Stimulated activated CD8-positive, alpha-beta memory T cell treated with anti-CD3 and anti-CD28 coated beads, Interleukin-7, amount 100 ng/mL, for 1 hour (primary cell): ENCODE measurements at places on chromosomes 4 and X.

GRCh38 chr4:57078685-57079521, 31.3 kb downstream of the IGFBP7 start:
- no peak for DNase-seq

DNA sequence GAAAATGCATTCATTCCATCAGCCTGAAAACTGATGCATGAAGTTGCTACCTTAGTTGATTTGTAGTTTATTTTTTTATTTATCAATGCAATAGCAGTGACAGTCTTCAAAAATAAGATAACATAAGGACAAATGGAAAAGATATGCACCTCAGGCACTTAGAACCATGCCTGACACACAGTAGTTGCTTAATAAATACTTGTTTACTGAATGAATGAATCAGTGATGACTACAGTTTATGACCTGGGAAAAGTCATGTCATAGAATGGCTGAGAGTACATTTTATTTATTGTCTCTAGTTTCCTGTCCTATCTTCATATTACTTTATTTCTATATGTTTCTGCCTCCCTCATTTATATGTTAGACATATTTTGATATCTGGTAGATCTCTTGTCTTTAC, 171.8 kb downstream of the TLL1 start:
- DNase-seq = no peak

DNA sequence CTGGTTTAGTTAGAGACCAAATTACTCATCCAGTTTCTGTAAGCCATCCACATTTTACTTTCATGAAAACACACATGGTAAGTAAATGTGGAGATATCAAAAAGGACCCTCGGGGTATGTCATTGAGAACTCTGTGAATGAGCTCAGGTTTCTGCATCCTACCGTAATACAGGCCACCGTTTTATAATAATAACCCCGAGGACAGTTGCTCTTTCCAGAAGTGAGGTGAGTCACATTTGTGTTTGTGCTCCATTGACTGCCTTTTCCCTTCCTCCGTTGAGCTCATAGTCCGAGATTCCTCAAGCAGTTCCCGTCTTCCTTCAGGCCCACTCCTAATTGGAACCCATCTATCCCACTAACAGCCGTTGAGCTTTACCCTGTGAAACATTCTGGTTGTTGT, 95.3 kb downstream of the GRID2 start:
- DNase-seq = no peak

- DNase-seq = no peak
These were observed 37.7 kb downstream of the GPR82 start for GRCh38 chrX:41761702-41762101.

DNA sequence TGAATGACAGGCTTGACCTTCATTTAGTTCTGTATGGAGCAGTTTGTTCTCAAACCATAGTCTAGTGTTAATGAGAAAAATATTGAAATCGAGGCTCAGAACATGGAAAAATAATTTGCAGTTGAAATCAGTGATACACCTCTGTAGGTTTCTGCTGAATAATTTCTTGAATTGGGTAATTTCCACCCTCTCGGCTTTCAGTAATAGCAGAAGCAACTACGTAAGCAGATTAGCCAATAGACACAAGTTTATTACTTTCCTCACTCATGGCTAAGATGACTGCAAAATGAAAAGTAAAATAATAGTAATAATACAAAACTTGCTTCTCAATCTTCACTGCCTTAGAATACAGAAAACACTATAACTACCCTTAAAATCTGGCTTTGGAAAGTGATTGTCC, 46.0 kb downstream of the USP38 start:
- DNase-seq = no peak

DNA sequence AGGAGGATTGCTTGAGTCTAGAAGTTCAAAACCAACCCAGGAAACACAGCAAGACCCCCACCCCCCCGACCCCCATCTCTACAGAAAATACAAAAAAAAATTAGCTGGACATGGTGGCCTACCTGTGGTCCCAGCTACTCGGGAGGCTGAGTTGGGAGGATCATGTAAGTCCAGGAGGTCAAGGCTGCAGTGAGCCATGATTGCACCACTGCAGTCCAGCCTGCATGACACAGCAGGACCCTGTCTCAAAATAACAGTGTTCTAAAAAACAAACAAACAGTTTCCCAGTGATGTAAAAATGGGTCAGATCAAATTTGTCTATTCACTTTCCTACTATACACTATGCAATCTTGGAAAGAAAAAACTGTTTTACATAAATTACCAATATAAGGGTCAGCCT, 2.0 kb upstream of the CBR4 start:
- DNase-seq = no peak

DNA sequence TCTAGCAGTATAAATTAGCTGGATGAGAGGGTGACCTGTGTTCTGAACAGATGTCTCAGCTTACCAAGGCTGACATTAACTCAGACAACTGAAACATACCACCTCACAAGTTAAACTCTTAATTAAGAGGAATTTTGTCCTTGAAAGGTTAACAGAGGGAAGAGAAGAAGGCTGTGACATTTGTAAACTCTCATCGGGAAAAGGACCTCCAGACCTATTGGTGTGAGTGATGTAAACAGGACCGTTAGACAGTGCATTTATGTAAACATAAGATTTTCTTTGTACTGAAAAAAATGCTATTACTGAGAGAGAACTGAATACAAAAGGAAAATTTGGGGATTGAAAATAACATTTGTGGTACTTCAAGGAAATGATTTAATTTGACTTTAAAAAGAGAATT, 308.4 kb upstream of the DIAPH2 start:
- no peak for DNase-seq

DNA sequence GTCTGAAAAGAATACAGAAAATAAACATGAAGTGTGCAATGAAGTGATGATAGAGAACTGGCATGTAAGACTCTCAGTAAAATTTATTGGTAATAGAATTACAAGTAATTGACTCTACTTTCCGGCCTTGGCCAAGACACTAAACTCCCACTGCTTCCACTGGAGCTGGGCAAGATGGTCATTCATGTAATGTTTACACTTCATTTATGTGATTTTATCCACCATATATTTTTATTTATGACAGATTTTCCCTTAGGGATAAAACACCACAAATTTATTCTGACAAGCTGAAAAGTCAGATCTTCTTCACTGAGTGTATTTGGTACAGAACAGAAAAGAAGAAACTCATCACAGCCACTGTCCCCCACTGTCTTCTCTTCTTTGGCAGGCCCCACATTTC, 191.9 kb downstream of the SLC39A8 start:
- no peak for DNase-seq

DNA sequence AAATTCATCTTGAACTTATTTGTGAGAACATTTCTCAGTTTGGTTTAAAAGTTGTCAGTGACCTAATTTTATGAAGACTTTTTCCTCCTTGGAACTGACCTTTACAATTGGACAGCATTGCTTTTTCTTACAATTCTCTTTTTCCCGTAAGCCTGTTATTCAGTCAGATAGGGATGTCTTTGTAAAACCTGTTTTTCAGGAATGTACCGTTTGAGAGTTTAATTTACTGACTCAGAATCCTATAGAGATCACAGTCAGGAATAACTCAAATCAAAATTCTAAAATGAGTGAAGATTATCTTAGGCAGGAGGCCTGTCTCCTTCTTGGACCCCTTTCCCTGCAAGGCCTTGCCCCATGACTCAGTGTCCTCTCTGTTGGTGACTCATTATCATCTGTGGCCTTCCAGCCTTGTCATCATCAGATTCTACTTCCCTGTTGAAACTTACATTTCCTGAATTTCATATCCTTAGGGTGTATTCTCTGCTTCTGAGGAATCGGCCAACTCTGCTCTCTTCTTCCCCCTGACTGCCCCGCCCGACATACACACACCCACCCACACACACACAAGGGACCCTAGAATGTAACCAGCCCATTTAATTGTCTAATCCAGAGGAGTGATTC, 99.8 kb downstream of the ARHGAP10 start:
- DNase-seq = no peak

- no peak for DNase-seq
These were observed 68.3 kb upstream of the SPANXB1 start for GRCh38 chrX:140933874-140934655.

GRCh38 chrX:55119712-55120111, 30.9 kb downstream of the PAGE2 start:
- DNase-seq = no peak

GRCh38 chr4:83582289-83582785, 46.4 kb downstream of the GPAT3 start:
- DNase-seq = no peak

DNA sequence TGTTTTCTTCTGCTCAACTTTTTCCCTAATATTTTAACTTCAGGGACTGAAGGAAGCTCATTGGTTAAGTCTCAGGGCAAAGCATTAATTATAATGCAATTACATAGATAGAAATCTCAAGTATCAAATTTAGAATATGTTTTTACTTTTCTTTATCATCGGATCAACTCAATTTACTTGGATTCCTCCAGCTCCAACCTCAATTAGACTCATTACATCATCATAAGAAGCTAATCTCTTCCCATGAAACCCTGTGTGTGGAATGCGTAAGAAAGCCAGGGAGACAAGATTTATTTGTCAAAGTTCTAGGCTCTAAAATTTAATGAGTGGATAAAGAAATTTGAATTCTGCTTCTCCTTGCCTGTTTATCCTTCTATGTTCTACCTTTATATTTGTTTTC, 918.4 kb downstream of the ADGRL3 start:
- DNase-seq = no peak

DNA sequence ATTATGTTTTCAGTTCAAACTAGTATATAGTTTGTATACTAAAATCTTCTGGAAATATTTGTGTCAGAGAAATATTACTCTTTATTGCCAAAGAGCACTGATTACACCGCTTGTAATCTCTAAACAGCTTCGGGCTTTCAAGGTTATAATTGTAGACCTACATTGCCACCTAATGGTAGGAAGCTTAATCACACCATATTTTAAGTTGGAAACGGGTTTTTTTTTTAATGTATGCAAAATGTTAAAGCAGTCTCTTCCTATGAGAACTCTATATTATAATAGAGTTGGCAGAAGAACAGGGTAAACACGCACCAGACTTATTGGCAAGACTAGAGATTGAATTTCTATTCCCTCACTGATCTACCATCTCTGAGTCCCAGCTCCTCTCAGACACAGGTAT, 19.5 kb upstream of the NFXL1 start:
- DNase-seq = no peak

DNA sequence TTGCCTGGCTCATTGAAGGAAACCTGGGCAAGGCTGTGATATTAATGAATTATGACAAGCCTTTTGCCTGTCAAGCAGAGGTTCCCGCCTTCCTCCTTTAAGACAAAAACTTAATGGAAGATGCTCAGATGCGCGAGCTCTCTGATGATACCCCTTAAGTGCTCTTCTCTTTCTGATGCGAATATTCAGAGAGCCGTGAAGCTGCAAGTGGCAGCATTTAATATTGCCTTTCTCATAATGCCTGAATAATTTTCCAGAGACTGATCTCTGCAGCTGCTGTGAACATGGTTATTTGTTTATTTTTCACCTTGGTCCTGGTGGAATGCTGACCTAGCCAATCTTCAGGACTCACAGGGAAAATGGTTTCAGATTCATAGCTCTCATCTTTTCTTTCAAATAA, 251.8 kb downstream of the TENM3 start:
- no peak for DNase-seq

DNA sequence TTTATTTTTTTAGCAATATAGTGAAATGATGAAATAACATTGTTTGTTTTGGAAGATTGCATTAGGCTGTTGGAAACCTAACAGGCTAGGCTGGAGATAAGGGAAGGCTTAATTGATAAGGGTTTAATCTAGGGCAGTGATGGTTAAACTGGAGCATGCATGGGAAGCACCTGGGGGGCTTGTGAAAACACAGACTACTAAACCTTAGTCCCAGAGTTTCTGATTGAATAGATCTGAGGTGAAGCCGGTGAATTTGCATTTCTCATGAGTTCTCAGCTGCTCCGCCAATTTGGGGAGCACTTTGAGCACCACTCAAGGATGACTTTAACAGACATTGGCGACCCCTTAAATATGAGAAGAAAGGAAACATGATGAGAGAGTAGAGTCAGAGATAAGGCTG, 11.5 kb downstream of the STK26 start:
- no peak for DNase-seq

DNA sequence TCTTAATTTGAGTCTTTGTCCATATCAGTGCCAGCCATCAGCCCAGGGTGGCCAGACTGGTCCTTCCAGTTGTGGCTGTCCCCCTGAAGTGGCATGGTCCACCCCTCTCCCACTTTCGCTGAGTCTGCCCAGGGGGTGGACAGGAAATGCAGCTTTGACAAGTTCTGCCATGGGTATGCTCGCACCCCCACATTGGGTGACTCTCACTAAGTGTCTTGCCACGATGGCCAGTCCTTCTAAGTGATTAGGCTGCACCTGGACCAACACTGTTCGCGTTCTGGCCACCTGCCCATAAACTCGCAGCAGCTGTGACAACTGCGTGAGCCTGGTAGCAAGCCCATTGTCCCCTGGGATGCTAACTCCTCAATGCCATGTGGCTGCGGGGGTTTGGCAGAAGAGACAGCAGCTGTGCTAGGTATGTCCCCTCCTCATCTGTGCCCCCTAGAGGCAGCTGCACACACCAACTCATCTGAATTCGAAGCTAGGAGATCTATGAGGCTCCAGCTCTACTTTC, 10.0 kb upstream of the LNX1 start:
- DNase-seq = no peak

DNA sequence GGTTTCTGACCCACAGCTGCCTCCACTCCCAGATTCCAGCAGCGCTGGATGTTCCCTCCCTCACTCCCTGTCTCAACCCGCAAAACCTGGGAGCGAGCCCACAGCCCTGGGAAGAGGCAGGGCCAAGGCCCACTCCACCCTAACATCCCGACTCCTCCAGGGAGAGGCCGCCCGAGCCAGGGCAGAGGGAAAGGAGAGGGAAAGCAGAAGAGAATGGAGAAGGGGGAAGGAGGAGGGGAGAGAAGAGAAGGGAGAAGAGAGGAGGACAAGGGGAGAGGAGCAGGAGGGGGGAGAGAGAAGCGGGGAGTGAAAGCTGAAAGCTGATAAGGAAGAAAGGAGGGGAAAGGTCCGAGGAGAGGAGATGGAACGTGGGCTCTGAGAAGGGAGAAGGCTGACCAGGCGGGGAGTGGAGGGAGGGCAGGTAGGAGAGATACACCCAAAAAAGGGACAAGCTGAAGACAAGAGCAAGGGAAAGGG, 120.2 kb upstream of the PJA1 start:
- DNase-seq = no peak

DNA sequence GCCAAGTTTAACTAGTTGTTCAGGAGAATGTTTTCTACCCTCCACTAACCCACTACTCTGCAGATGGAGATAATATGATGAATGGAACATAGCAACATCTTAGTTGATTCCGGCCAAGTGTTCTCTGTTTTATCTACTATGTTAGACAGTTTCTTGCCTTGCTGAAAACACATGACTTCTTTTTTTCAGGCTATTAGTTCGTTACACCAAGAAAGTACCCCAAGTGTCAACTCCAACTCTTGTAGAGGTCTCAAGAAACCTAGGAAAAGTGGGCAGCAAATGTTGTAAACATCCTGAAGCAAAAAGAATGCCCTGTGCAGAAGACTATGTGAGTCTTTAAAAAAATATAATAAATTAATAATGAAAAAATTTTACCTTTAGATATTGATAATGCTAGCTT, 13.3 kb downstream of the ALB start:
- DNase-seq = no peak
